NCI-H1417 treated with DMSO at 0.1 percent for 48 hours (cell line): ENCODE measurements at places on chromosomes 1 and 21.

GRCh38 chr1:33712186-33712585 is 151.7 kb upstream of the HMGB4 start:
- no peak for DNase-seq

DNA sequence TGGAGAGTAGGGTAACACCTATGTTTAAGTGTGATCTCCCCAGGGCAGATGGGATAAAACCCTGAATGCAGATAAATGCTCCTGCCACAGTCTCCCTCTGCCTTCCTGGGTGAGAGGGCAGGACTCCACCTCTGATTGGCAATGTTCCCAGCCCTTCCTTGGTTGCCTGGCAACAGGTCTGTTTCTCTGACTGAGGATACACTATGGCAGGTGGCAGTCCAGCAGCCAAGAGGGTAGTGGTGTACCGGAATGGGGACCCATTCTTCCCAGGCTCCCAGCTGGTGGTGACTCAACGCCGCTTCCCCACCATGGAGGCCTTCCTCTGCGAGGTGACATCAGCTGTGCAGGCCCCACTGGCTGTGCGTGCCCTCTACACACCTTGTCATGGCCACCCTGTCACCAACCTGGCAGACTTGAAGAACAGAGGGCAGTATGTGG is at the start of gene DCDC2B:
DCDC2B (plus strand) TSS at position 199 of the 438 bp plus-strand sequence; CDS start at position 204, 5 bp downstream.
- DNase-seq: peak; percentile 55

DNA sequence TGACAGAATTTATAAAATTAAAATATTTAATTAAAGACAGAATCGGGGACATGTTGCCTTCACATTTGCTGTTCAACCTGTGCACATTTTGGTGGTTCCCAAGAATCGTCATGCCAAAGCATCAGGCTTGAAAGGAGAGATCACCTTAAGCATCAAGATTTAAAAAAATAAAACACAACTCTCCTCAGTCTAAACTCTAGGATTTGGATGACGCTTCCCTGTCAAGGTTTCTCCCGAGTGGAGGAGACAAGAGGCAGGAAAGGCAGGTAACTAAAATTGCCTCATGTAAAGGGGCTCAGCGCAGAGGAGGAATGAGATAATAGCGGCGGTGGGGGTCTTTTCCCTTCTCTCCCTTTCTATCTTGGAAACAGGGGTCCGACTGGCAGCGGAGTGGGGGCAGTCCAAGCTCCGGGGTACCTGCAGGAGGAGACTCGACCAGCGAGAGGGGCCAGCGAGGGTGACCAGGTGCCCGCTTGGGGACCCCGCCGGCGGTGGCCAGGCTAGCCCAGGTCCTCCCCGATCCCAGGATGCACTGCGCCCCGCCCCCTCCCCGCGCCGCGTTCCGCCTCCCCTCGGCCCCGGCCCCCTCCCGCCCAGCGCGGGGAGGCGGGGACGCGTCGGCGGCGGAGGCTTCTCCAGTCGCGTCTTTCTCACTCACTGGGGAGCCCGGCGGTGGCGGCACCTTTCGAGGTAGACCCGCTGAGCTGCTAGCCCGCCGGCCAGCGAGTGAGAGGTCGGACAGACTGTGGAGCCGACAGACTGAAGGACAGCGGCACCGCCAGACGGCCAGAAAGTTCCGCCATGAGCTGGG is at the start of gene FNBP1L:
FNBP1L (plus strand) TSS at position 638 of the 811 bp plus-strand sequence; CDS start at position 802, 164 bp downstream.
- peak; percentile 12 for DNase-seq

DNA sequence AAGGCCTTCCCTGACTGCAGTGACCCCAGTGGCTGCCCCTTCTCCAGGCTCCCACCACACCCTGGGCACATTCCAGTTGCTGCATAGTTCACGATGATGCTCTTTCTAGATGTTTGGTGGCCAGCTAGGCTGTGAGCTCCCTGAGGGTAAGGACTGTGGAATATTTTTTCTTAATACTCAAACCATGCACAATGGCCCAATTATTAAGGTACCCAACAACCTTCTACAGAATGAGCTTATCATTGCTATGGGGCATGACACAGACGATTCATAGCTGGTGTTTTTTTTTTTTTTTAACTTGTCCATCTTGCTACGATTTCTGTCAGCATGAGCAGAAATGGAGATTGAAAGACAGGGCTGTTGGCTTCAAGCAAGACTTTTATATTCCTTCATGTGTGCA is 68.9 kb upstream of the CLDN14 start:
- DNase-seq: no peak

- no peak for DNase-seq
Measured at GRCh38 chr21:45326169-45326851, 38.6 kb upstream of the POFUT2 start.

DNA sequence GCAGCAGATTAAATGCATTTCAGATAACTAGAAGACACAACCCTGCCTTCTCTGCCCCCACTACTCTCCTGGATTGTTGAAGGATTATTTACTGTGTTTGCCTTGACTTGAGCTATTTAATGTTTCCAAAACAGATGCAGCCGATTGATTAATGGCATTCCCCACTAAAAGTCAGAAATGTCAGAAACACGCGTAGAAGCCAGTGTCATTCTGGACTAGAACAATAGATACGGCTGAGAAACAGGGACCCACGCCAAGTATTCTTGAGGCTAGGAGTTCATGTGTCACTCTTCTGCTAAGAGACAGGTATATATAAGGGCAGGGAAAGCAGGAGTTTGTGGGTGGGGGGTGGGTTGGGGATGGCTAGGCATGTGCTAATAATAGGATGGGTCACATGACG is 366.7 kb upstream of the PROX1 start:
- DNase-seq: no peak

GRCh38 chr21:26943921-26944320 is 23.0 kb downstream of the ADAMTS5 start:
- DNase-seq: no peak

- DNase-seq: no peak
Measured at GRCh38 chr1:100869996-100870395, 24.6 kb downstream of the EXTL2 start.

DNA sequence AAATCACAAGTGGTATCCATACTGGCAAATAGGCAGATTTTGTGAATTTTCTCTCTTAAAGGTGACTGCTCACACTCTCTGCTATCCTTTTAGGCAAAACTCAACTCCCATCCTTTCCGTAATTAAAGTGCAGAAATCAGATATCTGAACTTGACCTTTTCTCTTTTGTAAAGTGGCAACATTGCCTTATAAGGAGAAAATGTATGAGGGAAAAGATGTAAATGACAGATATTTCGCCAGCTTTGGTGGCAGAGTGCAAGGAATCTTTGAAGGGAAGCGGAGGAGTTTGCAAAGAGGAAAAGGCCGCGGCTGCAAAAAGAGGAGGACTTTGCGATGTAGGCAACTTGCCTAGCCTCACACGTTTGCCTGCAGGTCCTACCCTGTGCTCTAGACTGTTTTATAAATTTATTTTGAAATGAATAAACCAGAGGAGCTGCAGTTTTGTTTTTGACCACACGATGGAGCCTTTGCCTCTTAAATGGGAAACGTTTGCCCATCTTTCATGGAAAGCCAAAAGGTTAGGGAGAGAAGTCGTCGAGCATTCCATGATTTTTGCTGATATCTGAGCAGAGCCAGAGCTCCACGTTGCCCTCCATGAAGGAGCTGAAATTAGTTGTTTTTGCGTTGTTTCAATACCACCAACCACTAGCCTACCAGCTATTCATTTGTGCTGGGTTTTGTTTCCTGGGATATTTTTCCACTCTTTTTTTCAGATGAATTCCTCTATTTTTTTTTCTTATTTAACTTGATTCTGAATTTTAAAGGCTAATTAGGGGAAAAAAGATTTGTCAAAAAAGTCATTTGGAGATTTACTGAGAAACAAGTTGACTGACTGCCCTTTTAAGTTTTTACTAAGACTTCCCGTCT is 242.3 kb downstream of the LMX1A start:
- DNase-seq: peak; percentile 46

DNA sequence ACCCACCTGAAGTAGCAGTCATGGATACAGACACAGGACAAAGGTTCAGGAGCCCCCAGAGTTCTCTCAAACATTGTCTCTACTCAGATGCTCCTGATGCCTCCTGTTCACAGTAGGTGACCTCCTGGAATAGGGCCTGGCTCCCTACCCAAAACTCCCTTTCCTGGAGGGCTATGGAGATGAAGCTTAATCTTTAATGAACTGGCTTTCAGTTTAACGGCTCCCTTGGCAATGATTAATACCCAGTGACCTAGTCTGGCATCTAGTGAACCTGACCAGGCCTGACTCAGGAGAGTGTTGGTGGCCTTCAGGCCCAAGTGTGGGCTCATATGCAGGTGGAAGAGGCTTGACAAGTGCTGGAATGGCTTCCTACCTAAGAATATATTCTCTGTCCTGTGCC is 65.2 kb upstream of the TRABD2B start:
- no peak for DNase-seq

DNA sequence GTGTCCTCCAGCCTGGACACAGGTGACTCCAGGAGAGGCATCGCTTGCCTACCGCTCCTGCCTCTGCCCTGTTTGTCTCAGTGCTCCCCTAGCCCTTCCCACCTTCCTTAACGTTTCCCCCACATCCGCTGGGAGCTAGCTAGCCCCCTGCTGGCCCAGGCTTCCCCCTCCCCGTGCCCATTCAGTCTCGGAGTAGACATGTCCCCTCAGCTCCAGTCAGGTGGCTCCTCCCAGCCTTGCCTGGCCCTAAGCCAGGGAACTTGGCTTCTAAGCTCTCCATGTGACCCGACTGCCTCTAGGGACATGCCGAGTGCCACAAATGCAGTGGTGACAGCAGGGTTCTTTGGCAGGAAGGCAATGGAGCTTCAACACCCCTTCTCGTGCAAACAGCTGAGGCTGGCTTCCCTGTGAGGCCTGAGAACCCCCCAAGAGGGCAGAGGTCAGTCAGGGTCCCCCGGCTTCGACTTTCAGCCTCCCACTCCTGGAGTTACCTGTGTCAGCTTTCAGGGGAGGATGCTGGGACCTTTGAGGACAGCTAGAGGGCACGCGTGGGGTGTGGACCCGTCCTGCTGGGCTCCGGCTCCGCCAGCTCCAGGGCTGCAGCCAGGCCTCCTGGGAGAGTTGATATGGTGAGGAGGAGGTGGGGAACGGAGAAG is 16.2 kb downstream of the DRAXIN start:
- no peak for DNase-seq

DNA sequence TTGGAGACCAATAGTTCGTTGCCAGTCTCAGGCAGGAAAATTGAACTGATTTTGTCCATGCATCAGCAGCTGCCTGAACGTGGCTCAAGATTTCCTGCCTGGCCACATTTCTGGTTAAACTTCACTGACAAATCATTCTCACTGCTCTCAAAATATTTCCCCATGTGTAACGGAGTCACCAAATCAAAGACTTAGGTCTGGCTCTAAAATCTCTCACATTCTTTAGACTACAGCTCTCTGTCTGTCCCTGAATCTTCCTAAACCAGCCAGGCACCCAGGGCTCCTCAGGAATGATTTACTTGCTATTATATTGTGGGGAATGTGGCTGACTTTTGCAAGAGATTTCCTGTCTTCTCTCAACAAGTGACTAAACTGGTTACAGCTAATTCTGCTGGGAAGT is 49.2 kb upstream of the GJA8 start:
- no peak for DNase-seq

GRCh38 chr1:18957136-18957521 is 653 bp upstream of the IFFO2 start:
- DNase-seq: no peak

GRCh38 chr1:77065693-77066342 is 153.4 kb downstream of the PIGK start:
- DNase-seq: no peak

DNA sequence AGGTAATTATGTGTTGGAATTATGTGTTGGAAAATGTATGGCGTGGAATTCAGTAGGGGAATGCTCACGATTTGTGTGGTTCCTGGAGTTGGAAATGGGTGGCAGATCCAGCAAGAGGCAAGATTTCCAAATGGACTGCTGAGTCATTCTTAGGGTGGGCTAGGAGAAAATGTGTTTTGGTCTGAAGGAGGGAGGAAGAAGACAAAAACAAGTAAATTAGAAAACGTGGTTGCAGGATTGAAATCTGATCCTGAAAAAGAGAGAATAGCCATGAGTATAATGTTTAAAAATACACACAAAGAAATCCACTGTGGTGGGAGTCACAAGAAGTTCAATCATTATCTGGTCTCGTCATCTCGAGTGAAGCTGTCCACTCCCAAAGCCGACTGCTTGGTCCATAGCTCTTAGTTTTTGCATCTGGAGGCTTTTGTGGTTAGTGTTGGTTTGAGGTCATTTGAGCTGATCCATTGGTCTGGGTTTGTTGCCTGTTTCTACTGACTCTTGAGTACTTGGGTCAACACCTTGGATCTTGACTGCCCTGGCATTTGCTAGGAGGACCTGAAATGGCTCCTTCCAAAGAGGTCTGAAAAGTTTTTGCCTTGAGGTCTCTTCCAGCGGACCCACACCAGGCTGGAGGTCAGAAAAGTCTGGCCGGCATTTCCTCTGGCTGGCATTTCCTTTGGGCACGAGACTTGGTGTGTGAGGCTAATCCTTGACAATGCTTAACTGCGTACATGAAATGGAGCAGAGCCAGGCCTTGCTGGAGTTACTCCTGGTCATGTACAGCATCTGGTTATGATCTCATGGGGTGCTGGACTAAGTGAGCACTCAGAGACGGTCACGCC is 9.2 kb downstream of the MX2 start:
- no peak for DNase-seq

DNA sequence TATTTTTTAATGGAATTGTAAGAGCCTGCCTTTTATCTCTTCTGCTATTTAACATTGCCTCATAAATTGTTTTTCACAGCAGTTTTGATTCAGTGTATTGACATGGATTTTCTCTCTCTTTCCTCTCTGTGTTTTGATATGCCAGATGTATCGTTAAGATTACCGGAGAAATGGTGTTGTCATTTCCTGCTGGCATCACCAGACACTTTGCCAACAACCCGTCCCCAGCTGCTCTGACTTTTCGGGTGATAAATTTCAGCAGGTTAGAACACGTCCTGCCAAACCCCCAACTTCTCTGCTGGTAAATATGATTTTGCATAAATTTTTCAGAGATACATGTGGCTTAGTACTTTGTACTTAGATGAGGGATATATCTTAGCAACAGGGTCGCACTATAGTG is 23.1 kb upstream of the DYNLT5 start:
- DNase-seq: no peak

GRCh38 chr1:109769330-109770078 is 5.8 kb upstream of the EPS8L3 start:
- no peak for DNase-seq

DNA sequence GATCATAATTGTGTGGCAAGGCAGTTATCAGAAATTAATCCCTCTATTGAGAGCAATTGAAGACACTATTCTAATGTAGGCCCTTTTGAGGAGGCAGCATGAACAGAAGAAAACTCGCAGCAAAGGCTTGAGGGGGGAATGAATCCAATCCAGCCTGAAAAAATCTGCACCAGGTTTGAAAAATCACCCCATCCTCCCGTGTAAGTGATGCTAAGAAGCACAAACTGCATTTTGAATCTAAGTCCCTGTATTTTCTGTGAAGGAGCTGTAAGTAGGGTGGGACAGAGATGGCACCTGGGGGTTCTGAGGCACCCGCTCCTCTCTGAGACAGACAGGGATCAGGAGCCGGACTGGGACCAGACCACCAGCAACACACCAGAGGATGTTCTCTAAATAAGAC is at the start of gene CRB1:
CRB1 (plus strand) TSS at position 241 of the 400 bp plus-strand sequence. CDS start 161 bp downstream, outside the sequence.
- peak; percentile 7 for DNase-seq

GRCh38 chr1:160806109-160806665 is 10.2 kb downstream of the LY9 start:
- no peak for DNase-seq

- DNase-seq: no peak
Measured at GRCh38 chr1:235908742-235909520, 42.2 kb upstream of the LYST start.

GRCh38 chr1:178039891-178040290 is 54.0 kb upstream of the RASAL2 start:
- no peak for DNase-seq

GRCh38 chr1:35894183-35894582 is 11.2 kb downstream of the AGO1 start:
- no peak for DNase-seq

- DNase-seq: no peak
Measured at GRCh38 chr1:92859400-92860039, 27.7 kb downstream of the RPL5 start.
